ENCODE measurements at places on chromosomes 3 and 15.

DNA sequence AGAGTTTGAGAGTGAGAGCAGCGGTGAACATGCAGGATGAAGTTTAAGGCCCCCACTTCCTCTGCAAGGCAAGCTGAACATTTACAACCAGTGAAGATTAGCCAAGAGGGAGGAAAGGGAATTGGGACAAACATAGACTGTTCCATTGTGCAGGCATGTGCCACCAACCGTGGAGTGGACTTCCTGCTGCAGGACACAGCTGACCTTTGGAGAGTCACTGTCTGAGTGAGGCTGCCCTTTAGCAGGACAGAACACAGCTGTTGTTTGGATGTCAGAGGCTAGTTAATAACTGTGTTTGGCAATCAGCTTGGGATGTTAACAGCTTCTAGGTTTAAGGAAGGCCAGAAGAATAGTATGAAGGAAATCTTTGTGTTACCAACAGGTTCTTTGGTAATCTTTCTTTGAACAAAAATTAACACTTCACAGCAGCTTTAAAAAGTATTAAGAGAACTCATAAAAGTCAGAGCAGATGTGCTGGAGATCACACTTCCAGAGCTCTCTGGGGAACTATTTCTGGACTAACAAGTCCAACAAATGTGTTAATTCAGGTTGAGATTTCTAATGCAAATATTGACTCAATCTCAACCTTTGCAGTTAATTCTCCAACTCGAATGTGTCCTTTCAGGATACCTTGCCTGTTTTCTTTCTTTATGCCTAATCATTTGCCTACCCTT lies 31.4 kb downstream of the CTDSPL start:
- no peak for DNase-seq

- no peak for DNase-seq
Observed at GRCh38 chr3:128556907-128557306, 63.9 kb upstream of the GATA2 start.

GRCh38 chr15:94372821-94373220 lies 141.5 kb downstream of the MCTP2 start:
- no peak for DNase-seq

DNA sequence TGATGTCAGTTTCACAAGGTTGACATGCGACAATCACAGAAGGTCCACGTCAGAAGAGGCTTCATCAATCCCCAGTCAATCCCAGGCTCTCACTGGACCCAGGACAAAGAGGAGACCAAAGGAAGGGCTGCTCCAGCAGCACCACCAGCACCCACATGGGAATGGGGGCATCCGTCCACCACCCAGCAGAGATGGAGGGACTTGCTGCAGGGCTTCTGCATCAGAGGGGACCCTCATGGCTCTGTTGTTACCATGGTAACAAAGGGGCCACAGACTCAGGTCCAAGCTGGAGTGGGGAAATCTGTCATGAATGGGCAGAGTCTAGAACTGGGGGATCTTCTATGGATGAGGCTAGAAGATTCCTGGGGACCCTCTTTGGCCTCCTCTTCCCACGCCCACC lies 13.1 kb downstream of the PLA2G4F start:
- no peak for DNase-seq

DNA sequence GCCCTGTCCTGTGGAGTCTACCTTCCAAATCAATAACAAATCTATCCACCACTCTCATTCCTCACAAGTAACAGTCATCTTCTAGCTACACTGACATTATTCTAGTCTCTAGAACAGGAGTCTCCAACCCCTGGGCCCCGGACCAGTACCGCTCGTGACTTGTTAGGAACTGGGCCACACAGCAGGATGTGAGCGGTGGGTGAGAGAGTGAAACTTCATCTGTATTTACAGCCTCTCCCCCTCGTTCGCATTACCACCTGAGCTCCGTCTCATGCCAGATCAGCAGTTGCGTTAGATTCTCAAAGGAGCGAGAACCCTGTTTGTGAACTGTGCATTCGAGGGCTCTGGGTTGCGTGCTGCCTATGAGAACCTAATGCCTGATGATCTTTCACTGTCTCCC lies 31.9 kb downstream of the ROBO2 start:
- no peak for DNase-seq

- no peak for DNase-seq
Observed at GRCh38 chr3:141410408-141410807, 42.1 kb downstream of the ZBTB38 start.

- no peak for DNase-seq
Observed at GRCh38 chr15:89760303-89761008, 9.4 kb upstream of the MESP1 start.

GRCh38 chr3:131690800-131691199 lies 188.0 kb upstream of the MRPL3 start:
- no peak for DNase-seq

- DNase-seq, result no peak
Observed at GRCh38 chr3:29919571-29919970, 638.7 kb downstream of the RBMS3 start.

DNA sequence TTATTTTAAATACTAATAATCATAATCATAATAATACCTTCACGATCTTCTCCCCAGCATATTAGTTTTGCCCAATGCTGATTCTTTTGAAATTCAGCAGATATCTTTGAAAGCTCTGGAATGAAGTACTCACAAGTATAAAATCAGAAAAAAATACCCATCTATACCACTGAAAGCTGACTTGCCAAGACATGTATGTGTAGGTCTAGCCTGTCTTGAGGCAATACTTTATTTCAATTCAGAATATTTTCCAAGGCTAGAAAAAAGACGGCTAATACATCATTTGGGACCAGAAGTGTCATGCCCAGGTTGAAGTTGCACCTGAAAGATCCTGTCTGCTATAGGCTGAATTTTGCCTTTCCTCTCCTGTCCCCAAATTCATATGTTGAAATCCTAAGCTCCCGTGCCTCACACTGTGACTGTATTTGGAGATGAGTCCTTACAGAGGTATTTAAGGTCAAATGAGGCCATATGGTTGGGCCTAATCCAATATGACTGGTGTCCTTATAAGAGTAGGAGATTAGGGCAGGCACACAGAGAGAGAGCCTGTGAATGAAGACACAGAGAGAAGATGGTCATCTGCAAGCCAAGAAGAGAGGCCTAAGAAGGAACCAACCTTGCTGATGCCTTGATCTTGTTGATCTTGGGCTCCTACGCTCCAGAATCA lies 255.9 kb upstream of the CMC1 start:
- DNase-seq, result no peak

GRCh38 chr3:36704280-36704679 lies 60.1 kb downstream of the DCLK3 start:
- no peak for DNase-seq

All from retinal pigment epithelial cell (primary cell).